ENCODE measurements at places on chromosomes 2 and 18.

GRCh38 chr18:37019157-37019827 lies 190.4 kb downstream of the KIAA1328 start:
- peak; percentile 26 for DNase-seq

- DNase-seq, result no peak
These were observed 16.3 kb downstream of the CDC42EP3 start for GRCh38 chr2:37654932-37655841.

DNA sequence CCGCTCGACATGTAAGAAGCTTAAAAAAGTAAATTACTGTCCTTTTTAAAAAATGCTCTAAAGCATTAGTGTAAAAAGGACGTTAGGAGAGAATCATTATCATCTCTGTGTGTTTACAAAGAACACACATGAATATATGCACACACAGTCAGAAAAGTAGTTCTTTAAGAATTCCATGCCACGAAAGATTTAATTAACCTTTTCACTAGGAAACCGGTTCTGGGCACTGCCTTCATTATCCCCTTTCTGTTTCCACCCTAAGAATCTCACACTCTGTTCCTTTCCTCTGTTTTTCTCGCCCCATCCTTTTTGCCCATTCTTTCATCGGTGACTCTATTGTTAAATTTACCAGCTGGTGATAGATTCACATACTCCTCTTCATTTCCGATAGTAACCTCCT lies 338.6 kb downstream of the DCC start:
- no peak for DNase-seq

DNA sequence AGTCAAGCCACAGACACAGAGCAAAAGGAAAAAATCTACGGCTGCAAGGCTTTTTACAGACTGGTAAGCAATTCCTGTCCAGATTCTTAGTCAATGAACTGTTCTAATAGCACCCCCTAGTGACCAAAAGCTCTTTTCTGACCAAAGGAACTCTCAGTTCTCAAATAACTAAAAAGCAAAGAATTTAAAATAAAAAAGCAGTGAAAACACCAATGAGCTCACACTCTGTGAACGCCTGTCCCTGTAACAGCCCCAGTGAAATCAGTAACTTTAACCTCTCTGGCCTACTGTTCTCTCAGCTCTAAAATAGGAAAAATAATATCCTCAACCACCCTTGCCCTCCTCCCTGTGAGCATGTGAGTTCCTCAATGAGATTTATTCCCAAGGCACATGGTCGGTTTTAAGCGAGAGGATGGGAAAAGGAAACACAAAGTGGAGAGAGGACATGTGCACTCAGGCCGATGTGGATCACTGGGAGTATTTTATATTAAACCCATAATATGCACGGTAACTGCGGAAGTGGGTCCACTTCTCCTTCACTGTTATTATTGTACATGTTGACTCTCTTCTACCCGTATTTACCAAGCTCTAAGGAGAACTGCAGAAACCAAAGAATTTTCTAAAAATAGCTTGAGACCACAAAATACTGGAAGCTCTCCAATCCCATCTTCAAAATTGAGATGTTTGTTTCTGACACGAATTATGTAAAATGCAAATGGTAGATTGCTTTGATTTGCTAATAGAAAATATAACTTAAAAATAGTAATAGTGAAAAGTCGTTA lies 128.5 kb downstream of the STK39 start:
- DNase-seq, result peak; percentile 64
